ENCODE measurements at places on chromosomes 11 and 22.

GRCh38 chr22:21009638-21010425, 5.1 kb upstream of the P2RX6 start:
- DNase-seq = no peak

GRCh38 chr11:75616281-75616680, 52.6 kb downstream of the MAP6 start:
- no peak for DNase-seq

- no peak for DNase-seq
Measured at GRCh38 chr11:95296621-95297025, 65.6 kb upstream of the SESN3 start.

GRCh38 chr11:19093976-19094375, 23.0 kb upstream of the ZDHHC13 start:
- no peak for DNase-seq

- no peak for DNase-seq
Measured at GRCh38 chr11:114128399-114128798, 68.9 kb downstream of the ZBTB16 start.

All from T-helper 2 cell (primary cell).